ENCODE measurements at places on chromosomes 16 and 17.

- DNase-seq = no peak
Observed at GRCh38 chr16:72234387-72234786, 62.4 kb upstream of the PMFBP1 start.

- DNase-seq = no peak
Observed at GRCh38 chr17:35449371-35449931, 885 bp upstream of the SLFN13 start.

DNA sequence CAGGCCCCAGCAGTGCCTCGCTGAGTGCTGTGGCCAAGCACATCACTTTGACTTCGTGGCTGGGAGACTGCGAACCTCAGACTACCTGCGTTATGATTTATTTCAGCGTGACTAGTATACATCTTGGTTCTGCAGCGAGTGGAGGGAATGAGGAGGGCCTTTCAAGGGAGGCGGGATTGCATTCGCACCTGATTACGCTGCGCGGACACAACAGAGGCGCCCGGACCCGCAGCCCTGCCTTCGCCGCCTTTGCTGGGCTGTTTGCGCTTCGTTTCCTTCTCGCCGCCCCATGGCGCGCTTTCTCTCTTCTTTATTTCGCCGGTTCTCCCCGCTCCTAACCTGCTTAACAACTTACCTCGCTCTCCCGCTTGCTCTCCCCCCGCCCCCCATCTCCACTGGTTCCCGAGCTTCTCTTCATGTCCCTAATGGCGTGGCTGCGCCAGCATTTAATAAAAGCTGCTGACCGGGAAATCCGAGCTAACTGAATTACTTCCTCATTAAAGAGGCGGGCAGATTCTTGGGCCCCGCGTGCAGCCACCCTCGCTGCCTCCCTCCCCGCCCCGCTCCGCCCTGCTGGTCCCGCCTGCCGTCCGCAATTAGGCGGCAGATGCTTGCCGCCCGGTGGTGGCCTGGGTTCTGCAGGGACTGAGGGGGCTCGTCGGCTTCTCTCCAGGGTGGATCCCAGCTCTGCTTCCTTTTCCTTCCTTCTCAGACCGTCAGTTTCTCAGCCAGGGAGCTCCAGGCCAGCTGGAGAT lies 257.6 kb upstream of the SDK2 start:
- no peak for DNase-seq

GRCh38 chr16:832652-833336 lies 32.3 kb upstream of the GNG13 start:
- no peak for DNase-seq

GRCh38 chr16:87425941-87426340 lies 33.8 kb downstream of the MAP1LC3B start:
- DNase-seq = no peak

DNA sequence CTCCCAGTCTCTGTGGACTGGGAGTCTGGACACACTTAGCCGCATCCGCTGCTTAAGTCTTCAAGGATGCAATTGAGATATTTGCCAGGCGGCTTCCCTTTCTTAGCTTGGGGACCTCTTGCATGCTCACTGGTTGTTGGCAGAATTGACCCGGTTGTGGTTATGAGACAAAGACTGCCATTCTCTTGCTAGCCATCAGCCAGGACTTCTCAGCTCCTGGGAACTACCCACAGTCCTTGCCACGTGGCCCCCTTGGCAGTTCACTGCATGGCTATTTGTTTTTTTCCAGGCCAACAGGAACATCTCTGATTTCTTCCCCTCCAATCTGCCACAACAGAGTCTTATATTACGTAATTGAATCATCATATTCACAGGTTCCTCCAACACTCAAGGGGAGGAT lies 25.5 kb downstream of the CACNG4 start:
- DNase-seq = no peak

- no peak for DNase-seq
Observed at GRCh38 chr17:48440669-48441068, 10.7 kb upstream of the SKAP1 start.

GRCh38 chr16:87060034-87060986 lies 256.9 kb downstream of the C16orf95 start:
- DNase-seq = no peak
